NCI-H187 (cell line): ENCODE measurements at places on chromosomes 4 and X.
A peak's percentile ranks its signal among the peaks of the same experiment; 100 is the strongest.

- DNase-seq = no peak
Measured at GRCh38 chr4:180635281-180635680, 1607.9 kb upstream of the TENM3 start.

DNA sequence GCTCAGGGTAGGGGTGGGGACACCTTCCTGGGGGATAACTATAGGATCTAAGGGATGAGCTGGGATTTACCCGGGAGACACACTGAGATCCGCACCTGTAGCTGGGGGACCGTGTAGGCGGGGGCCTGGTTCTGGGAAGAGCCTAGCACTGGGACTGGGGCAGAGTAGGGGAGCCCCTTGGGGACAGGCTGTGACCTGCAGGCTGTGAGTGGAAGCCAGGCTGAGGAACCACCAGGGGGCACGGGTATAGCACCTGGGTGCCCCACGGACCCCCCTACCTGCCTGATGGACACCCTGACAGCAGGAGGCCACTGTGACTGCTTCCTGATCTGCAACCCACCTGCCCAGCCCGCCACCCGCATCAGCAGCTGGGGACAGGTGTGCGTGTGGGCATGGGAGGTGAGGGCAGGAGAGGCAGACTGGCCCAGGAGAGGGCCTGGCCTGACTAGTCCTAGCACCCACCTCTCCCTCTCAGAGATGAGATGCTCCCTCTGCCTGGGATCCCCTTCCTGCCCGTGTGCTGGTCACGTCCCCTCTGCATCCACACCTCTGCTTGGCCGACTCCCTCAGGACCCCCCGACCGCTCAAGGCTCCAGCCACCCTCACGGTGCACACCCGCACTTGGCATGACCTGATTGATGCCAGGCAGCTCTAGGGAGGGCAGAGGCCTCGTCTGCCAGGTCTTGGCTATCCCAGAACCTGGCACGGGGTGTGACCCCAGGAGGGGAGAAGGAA lies 94.2 kb upstream of the NKX1-1 start:
- no peak for DNase-seq

- DNase-seq = no peak
Measured at GRCh38 chrX:44344194-44344593, 722 bp upstream of the EFHC2 start.

GRCh38 chrX:153595859-153596857 lies 2.8 kb downstream of the CCNQ start:
- DNase-seq = no peak

DNA sequence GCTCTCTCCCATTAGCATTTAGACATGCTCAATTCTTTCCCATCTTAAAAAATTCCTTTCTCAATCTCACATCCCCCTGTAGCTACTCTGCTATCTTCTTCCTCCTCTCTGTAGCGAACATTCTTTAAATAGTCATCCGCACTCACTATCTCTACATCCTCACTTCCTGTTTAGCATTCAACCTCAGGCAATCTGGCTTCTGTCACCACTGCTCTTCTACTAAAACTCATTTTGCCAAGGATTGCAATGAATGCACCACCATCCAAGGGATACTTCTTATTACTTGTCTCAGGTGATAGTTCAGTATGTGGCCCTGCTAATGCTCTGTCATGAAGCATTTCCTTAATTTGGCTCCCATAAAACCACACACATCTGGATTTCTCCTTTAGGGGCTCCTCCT lies 10.9 kb upstream of the TET2 start:
- no peak for DNase-seq

- DNase-seq = no peak
Measured at GRCh38 chr4:185945252-185945651, 123.7 kb upstream of the TLR3 start.

- no peak for DNase-seq
Measured at GRCh38 chrX:71227370-71228062, 4.5 kb downstream of the GJB1 start.

DNA sequence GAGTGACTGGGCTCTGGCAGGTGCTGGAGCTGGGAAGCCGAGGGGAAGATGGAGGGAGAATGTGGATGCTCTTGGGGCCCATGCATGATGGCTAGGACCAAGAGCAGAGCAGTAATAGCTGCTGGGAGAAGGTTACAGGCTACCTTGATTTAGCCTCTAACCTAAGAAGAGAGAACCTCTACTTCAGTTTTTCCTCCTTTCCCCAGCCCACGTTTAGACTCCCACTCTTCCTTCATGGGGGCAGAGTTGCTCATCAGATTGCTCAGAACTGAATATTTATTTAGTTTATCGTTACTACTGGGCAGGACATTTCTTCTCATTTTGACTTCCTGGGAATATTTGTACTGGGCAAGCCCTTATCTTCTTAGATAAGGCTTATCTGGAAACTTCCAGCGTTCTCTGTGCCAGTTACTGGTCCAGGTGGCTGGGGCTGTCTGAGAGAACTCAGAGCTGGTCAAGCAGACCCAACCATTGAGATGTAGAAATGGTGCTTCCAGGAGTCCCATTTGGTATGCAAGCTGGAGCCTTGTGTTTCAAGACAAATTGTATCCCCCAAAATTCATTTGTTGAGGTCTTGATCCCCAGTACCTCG lies 442.9 kb upstream of the BOD1L1 start:
- no peak for DNase-seq

GRCh38 chr4:5705647-5706320 lies 2.6 kb downstream of the EVC2 start:
- DNase-seq = no peak

DNA sequence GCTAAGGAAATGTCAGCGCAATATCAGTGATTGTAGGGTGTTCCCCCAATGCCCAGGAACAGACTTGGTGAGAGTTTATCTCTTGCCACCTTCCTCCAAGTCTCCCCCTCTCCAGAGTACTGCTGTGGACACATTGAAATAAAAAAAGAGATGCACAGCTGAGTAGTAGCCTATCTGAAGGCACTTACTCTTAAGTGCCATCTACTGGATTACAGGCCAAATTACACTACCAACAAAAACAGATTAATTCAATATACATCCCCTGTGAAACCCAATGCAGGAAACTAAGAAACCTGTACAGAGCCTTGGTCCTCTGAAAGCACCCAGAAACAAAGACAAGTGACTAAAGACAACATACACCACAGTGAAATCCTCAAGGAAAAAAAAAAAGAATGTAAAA lies 460.3 kb downstream of the ZIC3 start:
- DNase-seq = no peak

- DNase-seq = peak; percentile 49
Measured at GRCh38 chrX:18173494-18174180, 47.0 kb downstream of the BEND2 start.

- no peak for DNase-seq
Measured at GRCh38 chr4:22595684-22596083, 79.8 kb upstream of the ADGRA3 start.

- no peak for DNase-seq
Measured at GRCh38 chrX:69027181-69028005, 137.9 kb downstream of the PJA1 start.

DNA sequence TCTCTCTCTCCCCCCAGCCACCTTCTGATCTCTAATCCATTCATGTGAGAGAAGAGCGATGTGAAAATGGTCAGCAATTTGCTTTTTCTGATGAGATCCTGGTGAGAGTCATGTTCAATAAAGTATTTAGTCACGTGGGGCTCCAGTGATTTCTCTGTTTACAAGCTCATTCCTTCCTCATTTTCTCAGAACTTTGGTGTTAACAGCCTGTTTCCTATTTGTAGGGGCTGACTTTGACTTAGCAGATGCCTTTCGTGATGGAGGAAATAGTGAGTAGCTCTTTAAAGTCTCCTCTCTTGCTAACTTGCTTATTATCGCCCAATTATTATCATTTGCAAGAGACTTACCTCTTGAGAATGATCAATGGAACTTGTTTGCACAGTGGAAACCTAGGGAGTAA lies 72.6 kb upstream of the CD99 start:
- no peak for DNase-seq

DNA sequence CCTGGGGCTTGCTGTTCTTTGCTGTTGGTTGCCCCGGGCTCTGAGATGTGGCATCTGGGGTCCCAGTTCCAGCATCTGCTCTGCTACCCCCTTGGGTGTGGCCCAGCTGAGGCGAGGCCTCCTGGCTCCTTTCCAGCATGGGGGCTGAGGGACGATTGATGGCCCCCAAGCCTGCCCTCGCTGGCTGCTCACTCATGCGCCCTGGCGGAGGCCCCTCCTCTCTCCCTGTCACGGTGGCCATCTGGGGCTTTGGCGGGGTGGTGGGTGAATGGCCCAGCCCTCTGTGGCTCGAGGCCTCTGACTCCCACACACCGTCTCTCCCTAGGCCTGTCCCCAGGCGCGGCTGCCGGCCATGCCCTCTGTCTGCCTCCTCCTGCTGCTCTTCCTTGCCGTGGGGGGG lies 1.8 kb downstream of the PLXNA3 start:
- no peak for DNase-seq

DNA sequence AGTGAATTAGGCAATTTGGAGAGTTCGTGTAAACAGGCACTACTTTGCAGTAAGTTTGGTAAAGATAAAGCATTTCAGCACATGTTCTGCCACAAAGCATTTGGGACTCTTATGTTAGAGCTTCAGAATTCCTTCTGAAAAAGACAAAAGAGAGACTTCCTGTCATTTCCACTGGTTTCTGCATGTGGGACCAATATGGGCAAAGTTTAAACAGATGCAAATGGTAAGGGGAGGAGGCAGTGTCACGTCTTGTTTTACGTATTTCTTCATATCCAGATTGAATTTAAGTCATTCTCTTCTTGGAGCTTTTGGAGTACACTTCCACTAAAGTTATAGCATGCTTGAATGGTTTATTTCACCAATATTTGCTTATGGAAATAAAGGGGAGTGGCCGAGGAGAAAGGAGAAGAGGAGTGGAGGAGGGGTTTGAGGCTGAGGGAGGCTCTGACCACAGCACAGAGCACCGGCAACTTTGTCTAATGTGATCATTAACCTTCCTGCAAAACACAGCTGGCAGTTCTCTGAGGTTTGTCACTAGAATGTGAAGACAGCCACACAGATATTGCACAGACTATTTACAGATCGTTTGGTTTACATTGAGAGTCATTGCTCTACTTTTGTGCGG lies at the start of gene APELA:
TSS of gene APELA (plus strand) at position 479 of the 625 bp plus-strand sequence. CDS start 154 bp downstream, outside the sequence.
- DNase-seq = no peak

DNA sequence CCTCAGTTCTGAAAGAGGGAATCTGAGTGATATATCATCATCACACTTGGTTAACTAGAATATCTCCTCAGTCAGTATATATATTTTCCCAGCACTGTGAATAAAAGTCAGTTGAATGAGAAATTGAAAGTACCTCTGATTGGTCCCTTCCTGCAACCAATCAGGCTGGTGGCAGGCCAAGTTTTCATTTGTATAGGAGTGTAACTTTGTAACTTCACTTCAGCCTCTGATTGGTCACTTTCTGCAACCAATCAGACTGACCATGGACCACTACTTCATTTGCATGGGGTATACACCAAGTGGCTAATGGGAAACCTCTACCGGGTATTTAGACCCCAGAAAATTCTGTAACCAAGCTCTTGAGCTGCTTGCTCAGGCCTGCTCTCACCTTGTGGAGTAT lies 2.0 kb upstream of the PGK1 start:
- no peak for DNase-seq

DNA sequence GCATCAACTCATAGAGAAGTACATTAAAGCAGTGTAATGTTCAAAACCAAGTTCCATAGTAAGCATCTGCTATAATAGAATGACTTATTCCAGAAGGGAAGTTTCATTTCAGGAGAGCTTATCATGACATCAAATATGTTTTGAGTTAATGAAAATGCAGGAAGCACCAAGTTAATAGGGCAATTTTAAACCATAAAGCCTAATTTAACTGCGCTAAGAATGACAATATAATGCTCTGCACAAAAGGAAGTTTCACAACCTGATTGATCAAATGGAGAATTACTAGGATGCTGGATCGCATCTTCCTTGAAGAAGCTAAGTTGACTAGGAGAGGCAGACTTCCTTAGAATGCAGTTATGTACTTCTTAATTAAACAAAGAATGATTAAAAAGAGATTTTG lies 416.9 kb upstream of the MAGEB2 start:
- DNase-seq = no peak
